ENCODE measurements at places on chromosomes 3 and 15. TPM values are rescaled to one million over a fixed set of nuclear protein-coding genes. Genes with fewer than 3 reads are reported as not detected.

DNA sequence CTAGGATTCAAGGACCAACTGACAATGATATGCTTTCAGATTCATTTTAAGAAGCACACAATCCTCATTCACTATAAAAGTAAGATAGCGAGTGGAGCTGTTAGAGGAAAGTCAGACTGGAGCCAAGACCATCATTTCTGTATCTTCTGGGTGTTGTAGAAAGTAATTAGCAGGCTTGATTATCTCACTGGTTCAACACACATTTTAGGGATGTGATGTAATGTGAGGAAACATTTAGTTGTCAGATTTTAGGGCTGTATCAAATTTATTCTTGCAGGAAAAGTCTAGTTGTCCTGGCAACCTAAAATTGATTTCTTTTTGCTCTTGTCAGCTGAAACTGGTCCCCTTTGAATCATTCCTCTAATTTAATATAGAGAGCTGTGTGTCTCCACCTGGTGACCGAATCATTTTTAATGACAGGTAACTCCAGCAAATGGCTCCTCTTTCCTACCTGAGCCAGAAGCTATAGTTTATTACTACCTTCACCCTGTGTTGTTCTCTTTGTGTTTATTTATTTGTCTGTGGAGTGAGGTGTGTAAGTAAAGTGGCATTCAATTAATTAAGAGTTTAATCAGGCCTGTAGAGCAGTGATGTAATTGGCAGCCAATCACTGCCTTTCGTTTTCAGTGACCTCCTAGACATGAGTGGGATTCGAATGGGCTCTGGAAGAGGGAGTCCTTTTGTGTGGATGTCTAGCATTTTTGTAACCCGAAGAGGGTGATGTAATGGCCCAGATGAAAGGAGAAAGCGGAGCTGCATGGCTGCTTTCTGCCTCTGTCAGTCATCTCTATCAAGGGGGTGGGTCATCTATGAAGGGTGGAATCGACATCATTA lies 125.8 kb downstream of the LPP start:
- no peak for DNase-seq

GRCh38 chr3:59185591-59186369 lies 136.0 kb upstream of the CFAP20DC start:
- no peak for DNase-seq

- DNase-seq = no peak
These were observed 401.9 kb upstream of the IL12A start for GRCh38 chr3:159586571-159587202.

DNA sequence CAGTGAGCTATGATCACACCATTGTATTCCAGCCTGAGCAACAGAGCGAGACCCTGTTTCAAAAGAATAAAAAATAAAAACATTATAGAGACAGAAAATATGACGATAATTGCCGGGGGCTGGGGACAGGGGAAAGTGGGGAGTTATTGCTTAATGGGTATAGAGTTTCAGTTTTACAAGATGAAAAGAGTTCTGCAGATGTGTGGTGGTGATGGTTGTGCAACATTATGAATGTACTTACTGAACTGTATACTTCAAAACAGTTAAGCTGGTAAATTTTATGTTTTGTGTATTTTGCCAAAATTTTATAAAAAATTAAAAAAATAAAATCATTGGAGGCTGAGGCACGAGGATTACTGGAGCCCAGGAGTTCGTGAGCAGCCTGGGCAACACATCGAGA lies 24.8 kb upstream of the ZNF774 start:
- DNase-seq = no peak

- DNase-seq = no peak
These were observed 1.1 kb upstream of the C15orf62 start for GRCh38 chr15:40768521-40769273.

- no peak for DNase-seq
These were observed 228.1 kb upstream of the AZI2 start for GRCh38 chr3:28576614-28577200.

DNA sequence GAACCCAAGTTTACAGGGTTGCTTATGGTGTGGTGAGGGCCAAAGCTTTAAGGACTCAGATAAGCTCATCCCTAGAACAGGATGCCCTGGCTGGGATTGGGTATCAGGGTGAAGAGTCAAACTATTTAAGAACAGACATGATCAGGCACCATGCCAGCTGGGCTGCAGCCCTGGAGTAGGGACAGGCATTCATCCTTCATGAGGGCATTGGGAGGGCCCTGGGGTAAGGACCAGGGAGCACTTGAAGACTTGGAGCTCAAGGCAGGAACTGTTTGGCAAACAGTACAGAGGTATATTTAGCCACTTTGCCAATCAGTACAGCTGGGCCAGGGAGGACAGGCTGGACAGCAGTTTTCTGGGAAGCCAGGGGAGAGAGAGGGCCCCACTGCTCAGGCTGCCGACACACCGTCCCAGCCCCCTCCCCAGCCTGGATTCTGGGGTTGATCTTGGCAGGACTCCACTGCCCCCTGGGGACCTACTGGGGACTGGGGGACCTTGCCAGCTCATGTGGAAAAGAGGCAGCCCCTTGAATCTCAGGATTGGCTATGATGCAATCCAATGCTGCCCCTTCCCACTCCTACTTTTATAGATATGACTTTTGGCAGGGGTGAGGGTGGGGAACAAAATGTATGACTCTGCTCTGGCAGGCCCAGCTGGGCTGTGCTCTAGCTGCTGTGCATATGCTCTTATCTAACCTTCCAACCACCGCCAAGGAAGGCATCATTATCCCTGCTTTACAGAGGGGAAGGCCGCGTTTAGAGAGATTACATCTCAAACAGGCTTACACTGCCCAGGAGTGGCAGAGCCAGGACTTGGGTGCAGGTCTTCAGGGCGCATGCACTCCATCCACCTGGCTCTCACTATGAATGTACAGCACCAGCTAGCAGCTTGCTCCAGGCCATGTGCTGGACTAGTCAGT lies 2.3 kb downstream of the PLA2G4E start:
- DNase-seq = no peak

GRCh38 chr15:88800738-88801137 lies 2.5 kb upstream of the ACAN start:
- no peak for DNase-seq

- peak; percentile 52 for DNase-seq
These were observed 64.6 kb downstream of the EFL1 start for GRCh38 chr15:82197733-82198594.

GRCh38 chr3:15659254-15659975 lies 57.9 kb downstream of the BTD start:
- no peak for DNase-seq

GRCh38 chr3:73475717-73476116 lies 149.0 kb downstream of the PDZRN3 start:
- DNase-seq = no peak

DNA sequence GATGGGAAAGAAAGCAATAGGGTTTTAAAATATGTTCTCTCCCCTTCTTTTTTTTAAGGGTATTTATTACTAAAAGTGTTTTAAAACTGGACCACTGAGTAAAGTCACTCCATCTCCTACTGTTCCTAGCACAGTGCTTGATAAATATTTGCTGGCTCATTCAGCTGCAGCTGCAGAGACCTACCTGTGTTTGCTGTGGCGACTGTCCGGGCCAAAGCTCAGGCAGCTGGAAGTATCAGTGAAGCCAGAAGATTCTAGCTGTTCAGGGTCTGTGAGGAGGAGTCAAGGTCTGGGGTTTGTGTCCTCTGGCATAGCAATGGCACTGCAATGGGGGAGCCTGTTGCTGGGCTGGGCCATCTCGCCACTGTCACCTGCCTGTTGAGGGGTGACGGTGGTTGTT lies 109.9 kb downstream of the RPLP1 start:
- no peak for DNase-seq

- no peak for DNase-seq
These were observed 144.8 kb upstream of the BHLHE40 start for GRCh38 chr3:4834403-4834866.

DNA sequence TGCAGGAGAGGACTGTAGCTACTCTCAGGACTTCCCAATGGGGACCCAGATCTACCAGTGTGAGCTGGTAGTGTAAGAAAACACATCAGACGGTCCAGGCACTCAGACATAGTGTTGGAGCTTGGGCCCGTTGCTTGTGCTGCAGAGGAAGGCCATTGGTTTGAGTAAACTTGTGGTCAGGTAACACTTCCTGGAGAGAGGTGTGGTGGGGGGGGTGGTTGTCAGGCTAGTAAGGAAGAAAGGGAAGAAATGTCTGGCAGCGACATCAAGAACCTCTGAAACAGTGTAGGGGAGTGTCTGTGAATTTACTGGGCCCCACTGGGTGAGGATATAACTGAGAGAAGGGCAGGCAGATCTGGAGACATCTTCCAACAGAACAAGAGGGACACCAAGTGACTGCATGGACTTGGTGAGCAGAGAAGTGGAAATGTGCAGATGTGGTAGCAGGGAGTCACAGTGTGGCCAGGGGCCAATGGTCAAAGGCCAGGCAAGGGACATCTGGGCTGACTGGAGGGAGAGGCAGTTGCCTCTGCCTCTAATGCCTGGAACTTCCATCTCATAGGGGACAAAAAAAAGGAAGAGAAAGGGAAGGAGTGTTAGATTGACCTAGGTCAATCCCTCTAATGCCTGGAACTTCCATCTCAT lies 63.7 kb upstream of the MRPS22 start:
- no peak for DNase-seq

DNA sequence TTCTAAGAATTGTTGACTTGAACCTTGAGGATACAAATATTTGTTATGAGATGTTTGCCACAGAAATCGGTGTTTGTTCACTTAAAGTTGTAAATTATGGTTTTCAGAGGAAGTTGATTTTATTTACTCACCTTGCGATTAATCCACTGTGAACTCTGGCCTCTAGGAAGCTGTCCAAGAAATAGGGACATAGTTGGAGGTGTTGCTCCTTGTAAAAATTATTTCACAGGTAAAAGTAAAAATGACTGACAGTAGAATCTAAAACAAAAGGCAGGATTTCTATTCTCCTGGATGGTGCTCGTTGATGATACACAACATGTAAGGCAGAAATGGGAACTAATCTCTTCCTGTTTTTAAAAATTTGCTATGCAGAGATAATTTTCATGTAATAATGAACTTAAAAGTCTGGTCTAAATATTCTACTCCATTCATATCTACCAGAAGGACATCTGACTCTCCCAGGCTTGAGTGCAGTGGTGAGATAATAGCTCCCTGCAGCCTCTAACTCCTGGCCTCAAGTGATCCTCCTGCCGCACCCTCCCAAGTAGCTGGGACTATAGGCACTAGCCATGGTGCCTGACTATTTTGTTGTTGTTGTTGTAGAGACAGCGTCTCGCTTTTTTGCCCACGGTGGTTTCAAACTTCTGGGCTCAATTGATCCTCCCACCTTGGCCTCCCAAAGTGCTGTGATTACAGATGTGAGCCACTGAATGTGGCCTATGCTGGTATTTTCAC lies 17.1 kb upstream of the LZTFL1 start:
- DNase-seq = no peak

GRCh38 chr3:194571491-194572142 lies 61.6 kb downstream of the TMEM44 start:
- no peak for DNase-seq

GRCh38 chr3:29099775-29100174 lies 181.1 kb upstream of the RBMS3 start:
- no peak for DNase-seq

DNA sequence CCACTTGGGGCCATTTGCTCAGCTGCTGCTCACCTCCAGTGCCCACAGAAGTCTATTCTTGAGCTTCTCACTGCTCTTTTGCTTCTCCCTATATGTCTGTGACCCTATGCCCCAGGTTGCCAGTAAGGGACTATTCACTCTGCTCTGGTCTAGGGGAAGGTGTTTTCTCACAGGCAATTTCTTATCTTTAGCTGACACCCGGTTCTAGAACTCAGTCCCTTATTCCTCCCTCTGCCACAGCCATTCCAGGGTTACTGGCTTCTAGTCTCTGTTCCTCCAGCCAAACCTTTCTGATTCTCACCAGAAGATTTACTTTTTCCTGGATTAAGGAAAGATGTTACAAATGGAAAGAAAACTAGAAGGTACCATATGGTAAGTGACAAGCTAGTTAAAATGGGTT lies 574.0 kb downstream of the NTRK3 start:
- DNase-seq = no peak

DNA sequence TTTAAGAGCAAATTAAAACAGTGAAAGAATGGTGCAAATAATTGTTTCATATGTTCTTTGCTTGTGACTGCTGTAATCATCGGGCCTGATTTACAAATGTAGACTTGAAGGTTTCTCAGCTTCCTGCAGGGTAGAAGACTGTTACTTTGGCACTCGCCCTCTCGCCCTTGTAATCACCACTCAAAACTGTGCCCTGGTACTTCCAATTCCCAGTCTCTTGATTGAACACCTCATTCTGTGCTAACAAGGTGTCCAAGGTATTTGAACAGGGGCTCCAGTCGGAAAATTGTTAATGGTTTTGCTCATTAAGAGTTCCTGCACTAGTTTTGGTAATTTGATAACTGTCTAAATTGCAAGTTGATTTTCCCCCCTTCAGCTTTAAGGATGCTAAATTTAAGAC lies 209.5 kb downstream of the ZIC1 start:
- no peak for DNase-seq

DNA sequence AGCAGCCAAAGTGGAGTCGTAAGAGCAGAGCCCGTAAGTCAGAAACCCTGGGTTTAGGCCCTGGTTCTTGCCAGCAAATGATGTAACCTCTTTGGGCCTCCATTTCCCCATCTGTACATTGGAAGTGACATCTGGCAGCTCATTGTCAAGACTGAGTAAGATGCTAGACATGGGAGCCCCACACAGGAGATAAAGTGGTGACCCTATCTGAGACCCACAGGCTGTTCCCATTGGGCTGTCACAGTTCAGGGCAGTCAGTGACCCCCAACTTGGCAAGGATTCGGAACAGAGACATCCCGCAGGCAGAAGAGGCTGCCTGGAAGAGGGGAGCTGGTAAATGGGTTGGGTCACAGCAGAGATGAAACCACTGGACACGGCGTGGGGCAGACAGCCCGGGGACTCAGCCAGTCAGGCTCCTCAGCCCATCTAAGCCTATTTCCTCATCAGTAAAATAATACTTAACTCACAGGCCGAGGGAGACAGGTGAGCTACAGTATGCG lies 1.8 kb downstream of the CLN6 start:
- no peak for DNase-seq

DNA sequence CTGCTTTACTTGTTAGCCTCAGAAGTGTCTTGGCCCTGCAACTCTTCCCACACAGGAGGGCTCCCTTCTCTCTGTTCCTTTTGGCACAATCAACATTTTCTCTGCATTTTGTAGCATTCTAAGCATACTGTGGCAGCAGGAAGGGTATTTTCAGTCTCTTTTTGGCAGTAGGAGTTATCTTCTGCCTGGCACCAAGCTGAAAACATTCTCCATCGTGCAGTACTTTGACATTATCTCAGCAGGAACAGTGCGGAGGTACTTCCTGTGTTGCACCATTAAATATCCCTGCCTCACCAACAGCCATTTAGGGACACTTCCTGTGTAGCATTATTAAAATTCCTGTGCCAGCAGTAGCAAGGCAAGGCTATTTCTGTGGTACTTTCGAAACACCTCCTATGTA lies 233.2 kb upstream of the SEMA6D start:
- DNase-seq = no peak

Gene SAXO2
- 1.1 TPM for total RNA-seq

Gene EIF5A2
- total RNA-seq = 72.0 TPM

Gene DNAJC17
- 39.3 TPM for total RNA-seq

Gene NEO1
- total RNA-seq = 7.5 TPM

Gene SLCO2A1
- total RNA-seq = 0.62 TPM

Gene MESP1
- 6.4 TPM for total RNA-seq
